ENCODE measurements at places on chromosomes 12 and 14.

GRCh38 chr12:39824505-39825212 is 205.1 kb upstream of the ABCD2 start:
- no peak for DNase-seq

- DNase-seq: no peak
These were observed 65.3 kb downstream of the IQSEC3 start for GRCh38 chr12:131732-132495.

DNA sequence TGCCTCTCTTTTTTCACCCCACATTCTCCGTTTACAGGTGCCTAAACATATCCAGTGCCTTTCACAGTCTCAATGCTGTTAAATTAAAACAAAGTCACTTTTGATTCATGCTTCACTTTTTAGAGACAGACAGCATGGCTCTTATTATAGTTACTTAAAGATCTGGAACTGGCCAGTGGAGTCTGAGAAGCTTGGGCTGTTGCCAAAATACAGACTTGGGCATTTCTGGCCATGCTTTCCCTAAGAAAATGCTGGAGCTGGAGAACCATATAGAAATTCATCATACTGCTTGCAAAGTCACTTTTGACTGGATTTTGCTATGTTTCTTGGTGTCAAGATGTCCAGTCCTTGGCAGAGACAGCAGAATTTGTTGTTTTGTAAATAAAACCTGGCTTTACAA is 12.2 kb upstream of the GPR68 start:
- DNase-seq: no peak

GRCh38 chr12:64304571-64304970 is 82.5 kb upstream of the KICS2 start:
- no peak for DNase-seq

GRCh38 chr12:16939871-16940306 is 333.9 kb upstream of the LMO3 start:
- no peak for DNase-seq

GRCh38 chr14:23865502-23865901 is 88.1 kb upstream of the DHRS4 start:
- DNase-seq: no peak

DNA sequence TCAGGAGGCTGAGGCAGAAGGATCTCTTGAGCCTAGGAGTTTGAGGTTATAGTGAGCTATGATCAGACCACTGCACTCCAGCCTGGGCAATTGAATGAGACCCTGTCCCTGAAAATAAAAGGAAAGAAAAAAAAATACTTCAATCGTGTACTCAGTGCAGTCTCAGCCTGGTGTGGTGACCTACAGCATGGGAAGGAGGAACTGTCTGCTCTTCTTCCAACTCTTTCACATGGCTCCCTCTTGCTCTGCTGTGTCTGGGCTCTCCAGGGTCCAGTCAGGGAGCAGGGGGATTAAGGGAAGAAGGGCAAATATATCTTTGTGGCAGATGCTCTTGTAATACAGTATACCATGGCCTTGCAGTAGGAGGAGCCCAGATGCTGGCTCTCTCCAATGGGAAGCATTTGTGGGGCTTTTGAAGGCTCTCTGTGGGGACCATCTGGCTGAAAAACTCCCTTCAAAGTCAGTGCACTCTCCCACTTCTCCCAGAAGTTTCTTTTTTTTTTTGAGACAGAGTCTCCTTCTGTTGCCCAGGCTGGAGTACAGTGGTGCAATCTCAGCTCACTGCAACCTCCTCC is 76.6 kb upstream of the TMPO start:
- DNase-seq: no peak

DNA sequence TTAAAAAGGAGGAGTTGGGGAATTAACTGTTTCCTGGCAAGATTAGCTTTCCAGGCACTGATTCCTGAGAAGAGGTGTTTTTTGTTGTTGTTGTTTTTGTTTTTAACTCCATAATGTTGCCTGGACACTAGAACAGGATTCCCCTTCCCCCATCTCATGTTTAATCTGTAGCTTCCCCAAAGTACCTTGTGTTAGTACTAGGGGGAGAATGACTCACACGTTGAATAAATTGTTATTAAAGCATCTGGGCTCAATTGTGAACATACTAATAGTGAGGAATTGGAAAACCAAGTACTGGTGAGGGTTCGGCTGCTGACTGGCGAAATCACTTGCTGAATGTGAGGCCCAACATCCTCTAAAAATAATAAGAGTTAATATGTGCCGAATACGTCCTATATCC is 1.3 kb upstream of the GNG2 start:
- DNase-seq: no peak

GRCh38 chr12:101823891-101824290 is 6.9 kb downstream of the GNPTAB start:
- DNase-seq: peak; percentile 33

DNA sequence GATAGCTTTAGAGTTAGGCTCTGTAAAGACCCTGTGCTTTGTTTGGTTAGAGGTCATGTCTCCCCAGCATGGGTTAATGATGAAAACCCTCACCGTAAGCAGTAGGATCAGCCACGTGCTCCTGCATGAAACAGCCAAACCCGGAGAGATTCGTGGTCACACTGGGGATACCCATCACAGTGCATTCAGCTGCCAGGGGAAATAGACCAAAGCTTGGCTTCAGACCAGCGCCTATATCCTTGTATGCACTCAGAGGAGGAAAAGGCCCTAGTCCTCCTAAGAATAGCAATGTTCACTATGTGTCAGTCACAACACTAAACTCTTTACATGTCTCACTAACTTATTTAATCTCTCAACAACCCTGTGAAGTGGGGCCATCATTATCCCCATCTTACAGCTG is 16.3 kb downstream of the SPX start:
- DNase-seq: no peak

- DNase-seq: no peak
These were observed 42.7 kb upstream of the GPR132 start for GRCh38 chr14:105107781-105108515.

DNA sequence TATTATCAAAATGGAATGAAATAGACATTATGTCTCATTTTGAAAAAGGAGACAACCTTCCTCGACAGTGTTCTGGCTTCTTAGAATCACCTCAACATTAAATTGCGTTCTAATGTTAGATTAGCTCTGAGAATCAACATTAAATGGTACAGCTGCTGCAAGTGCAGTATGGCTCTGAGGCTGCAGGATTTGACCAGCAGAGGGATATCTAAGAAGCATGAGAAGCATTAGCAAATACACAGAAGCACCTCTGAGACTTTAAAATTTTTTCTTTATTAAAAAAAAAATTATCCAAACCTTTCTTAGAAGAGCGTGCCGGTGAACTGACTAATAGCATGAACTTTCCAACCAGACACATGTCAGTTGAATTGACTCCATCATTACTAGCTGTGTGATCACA is 253.4 kb upstream of the LRIG3 start:
- DNase-seq: no peak

DNA sequence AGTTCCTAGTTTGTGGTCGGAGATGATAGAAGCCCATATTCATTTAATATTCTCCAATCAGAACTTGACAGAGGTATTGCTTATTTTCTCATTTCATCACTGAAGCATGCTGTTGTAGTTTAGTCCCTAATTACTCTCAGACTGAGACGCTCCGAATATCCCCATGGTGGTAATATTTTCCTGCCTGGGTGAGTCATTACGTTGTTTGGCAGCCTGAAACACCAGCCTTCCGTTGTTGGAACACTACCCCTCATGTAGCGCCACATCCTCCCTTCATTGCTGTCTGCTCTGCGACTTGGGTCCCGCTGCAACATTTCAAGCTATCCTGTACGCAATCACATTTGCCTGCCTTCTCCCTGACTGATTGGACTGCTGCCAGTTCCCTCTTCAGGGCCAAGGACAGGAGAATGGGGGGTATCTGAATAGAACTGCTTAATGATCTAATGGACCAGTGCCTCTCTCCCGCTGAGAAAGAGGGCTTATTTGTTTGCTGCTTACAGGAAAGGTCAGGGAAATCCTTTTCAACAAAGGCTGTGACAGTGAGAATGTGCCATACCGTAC is 369.1 kb downstream of the NPAS3 start:
- DNase-seq: no peak

- no peak for DNase-seq
These were observed 10.4 kb downstream of the CORO1C start for GRCh38 chr12:108720757-108721514.

Data from activated T-cell treated with anti-CD3 and anti-CD28 coated beads for 4 hours (primary cell).